GM03348 (cell line): ENCODE measurements at places on chromosomes 1 and 21.

- no peak for DNase-seq
Measured at GRCh38 chr1:10744029-10744428, 52.4 kb downstream of the CASZ1 start.

- DNase-seq: peak; percentile 79
Measured at GRCh38 chr1:28592321-28593071, 431 bp downstream of the RAB42 start.

DNA sequence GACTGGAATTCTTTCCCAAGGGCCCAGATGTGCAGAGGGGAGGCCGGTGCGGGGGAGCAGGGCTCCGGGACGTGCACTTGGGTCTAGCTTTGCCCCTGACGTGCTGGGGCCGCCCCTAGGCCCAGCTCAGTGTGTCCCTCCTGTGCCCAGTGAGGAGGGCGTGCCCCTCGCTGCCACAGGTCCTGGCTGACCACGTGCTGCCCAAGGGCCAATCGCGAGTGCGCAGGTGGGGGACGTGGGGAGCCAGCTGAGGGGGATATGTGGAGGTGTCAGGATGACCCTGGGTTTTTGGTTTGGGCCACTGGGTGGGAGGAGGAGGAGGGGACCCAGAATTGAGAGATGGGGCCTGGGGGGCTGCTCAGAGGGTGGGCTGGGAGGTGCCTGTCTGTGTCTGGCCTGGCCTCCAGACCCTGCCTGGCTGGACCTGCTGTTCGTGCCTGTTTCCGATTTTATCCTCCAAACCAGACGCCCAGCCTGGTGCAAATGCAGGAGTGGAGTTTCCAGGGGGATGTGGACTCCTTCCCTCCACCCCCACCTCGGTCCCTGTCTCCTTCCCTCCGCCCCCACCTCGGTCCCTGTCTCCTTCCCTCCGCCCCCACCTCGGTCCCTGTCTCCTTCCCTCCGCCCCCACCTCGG is 6.1 kb upstream of the RNF223 start:
- DNase-seq: peak; percentile 82

- DNase-seq: no peak
Measured at GRCh38 chr1:157291083-157291482, 152.9 kb upstream of the ETV3 start.

DNA sequence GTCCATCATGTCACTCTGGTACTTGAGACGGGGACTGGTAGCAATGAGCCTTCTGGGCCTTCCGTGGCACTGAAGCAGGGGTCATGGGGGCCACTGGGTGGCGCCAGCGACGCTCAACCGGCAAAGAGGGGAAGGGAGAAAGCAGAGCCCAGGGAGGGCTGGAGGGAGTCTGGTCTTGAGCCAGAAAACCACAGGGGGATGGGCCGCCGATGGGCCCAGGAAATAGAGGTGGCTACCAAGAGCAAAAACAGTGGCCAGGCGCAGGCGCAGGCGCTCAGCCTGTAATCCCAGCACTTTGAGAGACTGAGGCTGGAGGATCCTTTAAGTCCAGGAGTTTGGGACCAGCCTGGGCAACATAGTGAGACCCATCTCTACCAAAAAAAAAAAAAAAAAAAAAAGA is 21.8 kb downstream of the EXOC8 start:
- peak; percentile 41 for DNase-seq

GRCh38 chr1:17118706-17119075 is 560 bp downstream of the PADI2 start:
- no peak for DNase-seq

GRCh38 chr1:221316491-221317056 is 425.3 kb downstream of the DUSP10 start:
- DNase-seq: peak; percentile 33

- no peak for DNase-seq
Measured at GRCh38 chr1:19229828-19230325, 19.8 kb upstream of the UBR4 start.

DNA sequence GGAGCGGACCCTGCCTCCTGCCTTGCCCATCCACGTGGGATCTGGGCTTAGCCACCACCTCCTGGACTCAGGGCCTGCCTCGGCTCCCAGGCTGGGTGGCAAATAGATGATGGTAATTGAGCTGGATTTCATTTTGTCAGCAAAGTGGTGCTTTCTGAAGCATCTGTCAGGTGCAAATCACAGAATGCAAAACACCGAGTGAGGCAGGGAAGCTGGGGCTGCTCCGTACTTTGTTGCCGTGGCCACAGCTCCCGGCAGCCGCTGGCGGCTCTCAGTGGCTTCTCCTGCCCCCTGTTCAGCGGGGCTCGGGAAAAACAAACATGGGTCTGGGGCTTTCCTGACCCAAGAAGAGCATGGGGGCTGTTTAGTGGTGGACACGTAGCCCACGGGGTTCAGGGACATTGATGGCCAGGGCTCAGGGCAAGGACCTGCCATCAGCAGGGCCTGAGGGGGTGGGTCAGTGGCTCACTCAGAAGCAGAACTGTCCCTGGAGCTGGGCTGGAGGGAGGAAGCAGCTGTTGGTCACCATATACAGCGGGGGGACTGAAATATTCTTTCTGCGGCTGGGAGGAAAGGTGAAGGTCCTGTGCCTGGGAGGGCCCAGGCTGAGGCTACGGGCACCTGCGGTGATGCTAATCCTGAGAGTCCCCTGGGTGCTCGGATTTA is 130.0 kb upstream of the VAMP3 start:
- DNase-seq: no peak

DNA sequence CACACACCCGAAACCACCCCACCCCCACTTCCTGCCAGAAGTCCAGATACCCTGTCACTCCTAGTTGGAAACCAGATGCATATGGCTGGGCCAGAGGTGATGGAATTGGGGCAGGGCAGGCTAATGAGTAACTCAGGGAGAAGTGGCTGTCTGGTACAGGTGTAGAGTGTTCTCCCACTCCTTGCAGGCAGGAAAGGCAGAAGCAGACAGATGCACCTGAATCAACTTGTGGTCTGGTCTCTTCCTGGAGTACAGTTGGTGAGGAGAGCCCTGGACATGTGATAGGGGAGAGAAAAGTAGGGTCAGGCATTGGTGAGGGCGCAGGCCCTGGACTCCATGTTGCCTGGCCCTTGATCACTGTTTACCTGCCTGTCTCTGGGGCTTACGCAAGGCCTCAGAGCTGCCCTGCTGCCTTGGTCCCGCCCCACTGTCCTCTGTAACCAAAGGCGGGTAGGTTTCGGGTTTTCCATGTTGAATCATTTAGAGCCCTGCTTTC is 2.5 kb downstream of the CGN start:
- DNase-seq: no peak

DNA sequence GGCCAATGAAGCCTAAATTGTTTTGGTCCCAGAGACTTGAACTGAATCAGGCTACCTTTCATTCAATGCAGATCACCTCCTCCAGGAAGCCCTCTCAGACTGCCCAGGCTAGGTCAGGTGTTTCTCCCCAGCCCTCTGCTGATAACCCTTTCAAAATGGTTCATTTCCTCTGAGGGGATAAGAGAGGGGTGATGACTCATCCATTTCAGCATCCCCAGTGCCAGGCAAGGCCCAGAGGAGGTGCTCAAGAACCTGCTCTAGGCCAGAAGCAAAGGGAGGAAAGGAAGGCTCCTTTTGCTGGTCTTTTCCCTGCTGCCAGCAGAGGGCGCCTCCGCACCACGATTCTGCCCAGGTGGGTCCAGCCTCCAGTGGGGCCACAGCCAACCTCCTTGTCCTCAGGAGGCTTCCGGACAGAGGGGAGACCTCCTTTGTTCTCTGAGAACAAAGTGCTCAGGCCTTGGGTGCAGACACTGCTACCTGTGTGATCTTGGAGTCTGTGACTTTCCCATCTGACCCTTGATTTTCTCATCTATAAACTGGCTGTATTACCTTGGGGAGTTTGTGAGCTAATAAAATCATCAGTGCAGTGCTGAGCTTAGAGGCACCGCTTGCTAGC is 45.3 kb upstream of the ARHGEF10L start:
- peak; percentile 90 for DNase-seq

GRCh38 chr1:231757101-231757404 is 130.5 kb downstream of the DISC1 start:
- DNase-seq: no peak

DNA sequence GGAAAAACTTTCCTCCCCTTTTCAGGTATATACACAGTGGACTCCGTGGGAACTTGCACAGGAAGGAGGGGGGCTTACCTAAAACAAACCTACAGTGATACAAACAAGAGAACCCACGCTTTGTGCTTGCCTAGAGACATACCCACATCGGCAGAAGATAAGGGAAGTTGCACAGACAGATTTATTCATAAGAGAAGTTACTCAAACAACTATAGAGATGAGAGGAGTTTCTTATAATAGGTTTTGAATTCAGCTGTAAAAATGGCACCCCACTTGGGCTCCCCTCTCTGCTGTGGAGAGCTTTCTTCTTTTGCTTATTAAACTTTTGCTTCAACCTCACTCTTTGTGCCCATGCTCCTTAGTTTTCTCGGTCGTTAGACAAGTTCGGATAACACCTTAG is 1.8 kb upstream of the DUSP12 start:
- no peak for DNase-seq

GRCh38 chr1:90386899-90387720 is 330.0 kb downstream of the BARHL2 start:
- DNase-seq: no peak

DNA sequence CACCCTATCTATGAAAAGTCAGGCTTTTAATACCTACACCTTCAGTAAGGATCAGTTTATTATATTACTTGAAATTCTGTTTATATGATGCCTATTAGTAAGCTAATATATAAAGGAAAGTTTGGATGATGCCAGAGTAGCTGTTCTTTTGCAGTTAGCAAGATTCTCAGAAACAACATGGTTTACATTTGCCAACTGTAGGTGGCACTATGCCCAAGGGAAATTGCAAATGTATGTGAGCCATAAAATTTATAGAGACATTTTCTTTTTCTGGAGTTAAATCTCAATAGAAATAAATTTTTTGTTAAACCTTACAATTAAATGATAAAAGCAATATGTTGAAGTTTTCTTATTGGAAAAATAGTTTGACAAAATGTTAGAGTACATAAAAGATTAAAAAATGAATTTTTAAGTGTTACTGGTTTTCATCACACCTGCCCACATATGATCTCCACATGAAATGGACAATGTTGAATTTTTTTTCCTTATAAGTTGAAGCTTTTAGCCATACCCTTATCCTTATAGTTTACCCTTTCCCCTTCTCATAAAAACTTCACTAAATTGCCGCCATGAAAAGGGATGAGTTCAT is 32.1 kb upstream of the EPHX4 start:
- DNase-seq: peak; percentile 47

DNA sequence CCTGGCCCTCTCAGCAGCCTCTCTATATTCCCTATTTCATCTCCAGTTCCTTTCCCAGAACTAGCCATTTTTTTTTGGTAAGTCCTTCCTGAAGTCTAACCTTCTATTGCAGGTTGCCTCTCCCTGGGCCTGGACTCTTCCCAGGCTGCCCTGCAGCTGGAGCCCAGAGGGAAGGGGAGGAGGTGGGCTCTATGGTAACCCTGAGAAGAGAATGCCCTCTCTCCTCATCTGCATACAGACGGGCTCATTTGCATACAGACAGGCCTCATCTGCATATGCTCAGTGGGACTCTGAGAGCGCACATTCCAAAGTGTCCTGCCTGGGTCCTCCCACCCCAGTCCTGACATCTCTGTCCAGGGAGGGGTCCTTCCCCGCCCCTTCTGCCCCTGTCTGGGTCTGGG is 32.7 kb downstream of the RHBG start:
- no peak for DNase-seq

DNA sequence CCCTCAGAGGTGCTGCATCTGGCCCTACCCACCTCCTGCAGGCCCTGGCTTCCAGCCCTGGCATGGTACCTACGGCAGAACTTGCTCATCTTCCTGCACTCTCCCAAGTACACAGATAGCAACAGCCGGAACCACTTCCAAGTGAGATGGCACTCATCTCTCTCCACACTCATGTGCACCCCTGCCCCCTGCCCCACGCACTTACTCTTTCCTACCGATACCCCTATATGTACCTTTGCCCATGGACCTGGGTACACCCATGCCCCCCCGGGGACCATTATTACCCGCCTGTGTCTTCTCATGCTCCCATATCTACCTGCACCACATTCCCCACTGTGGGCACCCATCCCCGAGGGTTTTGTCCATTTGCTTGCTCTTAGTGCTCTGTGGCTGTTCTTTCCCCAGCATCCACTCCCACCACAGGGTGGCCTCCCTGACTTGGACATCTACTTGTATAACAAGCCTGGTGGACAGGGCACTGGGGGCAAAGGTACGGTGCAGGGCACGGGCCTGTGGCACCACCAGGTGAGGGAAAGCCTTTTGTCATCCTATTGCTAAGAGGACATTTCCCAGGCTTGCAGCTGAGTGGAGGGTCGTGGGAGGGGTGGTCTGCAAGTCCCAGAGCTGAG is 14.7 kb downstream of the HYI start:
- no peak for DNase-seq

DNA sequence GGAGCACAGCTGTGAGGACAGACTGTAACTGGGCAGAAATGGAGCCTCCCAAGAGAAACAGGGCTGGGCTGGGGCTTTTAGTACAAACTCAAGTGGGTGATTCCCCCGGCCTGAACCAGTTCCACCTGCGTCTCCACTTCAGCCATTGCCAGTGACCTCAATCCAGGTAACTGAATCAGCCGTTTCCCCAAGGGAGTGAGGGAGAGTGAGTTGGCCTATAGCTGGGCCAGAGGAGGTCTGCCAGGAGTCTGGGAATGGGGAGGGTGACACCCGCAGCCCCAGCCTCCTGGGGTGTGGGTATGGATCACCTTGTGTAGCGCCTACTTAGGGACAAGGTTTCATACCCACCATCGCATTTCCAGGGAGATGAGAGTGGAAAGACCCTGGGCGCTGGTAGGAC is 8.5 kb downstream of the SLC26A9 start:
- no peak for DNase-seq

DNA sequence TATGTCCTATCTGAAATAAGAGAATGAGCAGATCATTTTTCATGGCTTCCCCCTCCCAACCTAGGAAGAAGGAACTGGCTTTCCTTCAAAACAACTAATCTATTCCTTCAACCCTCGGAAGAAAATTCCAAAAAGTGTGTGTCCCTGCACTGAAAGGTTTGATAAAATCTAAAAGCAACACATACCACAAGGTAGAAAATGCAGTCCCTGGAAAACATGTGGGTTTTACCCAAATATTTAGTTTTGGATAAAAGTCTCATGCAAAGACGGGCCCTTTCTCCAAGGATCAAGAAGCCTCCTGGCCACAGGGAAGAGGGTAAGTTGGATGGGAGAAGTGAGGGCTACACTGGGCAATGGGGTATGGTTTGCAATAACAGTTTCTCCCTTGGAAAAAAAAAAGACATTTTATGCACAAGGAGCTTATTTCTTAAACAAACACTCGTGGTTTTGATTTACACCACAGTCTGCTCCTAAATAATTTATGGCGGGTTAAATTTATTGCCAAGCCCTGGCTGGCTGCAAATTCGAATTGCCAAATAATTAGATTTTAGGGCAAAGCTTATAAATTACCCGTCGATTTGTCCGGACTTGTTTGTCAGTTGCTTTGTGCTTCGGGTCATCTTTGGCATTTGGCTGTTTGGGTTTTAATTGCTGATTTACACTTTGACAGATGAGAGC is 28.9 kb downstream of the ERI3 start:
- peak; percentile 20 for DNase-seq

GRCh38 chr1:192118881-192119405 is 39.3 kb upstream of the RGS18 start:
- no peak for DNase-seq

DNA sequence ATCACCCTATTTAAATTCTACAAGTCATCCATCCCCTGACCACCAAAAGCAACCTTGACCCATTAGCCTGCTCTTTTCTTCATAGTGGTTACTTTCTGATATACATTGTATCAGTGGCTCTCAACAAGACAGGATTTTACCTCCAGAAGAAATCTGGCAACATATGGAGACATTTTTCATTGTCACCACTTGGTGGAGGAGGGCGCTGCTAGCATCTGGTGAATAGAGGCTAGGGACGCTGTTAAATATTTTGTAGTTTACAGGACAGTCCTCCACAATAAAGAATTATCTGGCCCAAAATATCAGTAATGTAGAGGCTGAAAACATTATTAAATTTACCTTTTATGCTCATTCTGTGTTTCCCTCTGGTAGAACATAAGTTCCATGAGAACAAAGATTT is 6.1 kb downstream of the HSPA13 start:
- no peak for DNase-seq
